ENCODE measurements at places on chromosomes 3 and 15. TPM values are rescaled to one million over a fixed set of nuclear protein-coding genes. Genes with fewer than 3 reads are reported as not detected.

- no peaks in the 10 kb centered on the region for H3K36me3 ChIP-seq
- no peak overlapping the region for H3K27ac ChIP-seq
- no peak for DNase-seq
- no peak overlapping the region for H3K4me3 ChIP-seq
- peaks cover 2% of the 10 kb centered on the region for H3K27me3 ChIP-seq
Measured at GRCh38 chr15:95325763-95326404, 1004.6 kb upstream of the NR2F2 start.

- peaks cover 4% of the 10 kb centered on the region for H3K4me1 ChIP-seq
- peaks cover 9% of the 10 kb centered on the region for H3K27me3 ChIP-seq
- no peak overlapping the region for H3K4me3 ChIP-seq
- no peaks in the 10 kb centered on the region for H3K36me3 ChIP-seq
- no peak for DNase-seq
- no peak overlapping the region for H3K27ac ChIP-seq
Measured at GRCh38 chr3:8762607-8763377, 6.6 kb downstream of the OXTR start.

DNA sequence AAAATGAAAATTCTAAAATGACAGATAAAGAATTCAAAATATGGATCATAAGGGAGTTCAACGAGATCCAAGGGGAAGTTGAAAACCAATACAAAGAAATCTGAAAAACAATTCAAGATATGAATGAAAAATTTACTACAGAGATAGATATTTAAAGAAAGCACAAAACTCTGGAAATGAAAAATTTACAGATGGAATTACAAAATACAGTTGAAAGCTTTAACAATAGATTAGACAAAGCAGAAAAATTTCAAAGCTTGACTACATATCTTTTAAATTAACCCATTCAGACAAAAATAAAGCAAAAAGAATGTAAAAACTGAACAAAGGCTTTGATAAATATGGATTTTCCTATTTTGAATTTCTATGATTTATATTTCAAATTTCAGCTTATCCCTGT is 211.1 kb downstream of the SLC9A9 start:
- H3K4me1 ChIP-seq = no peaks in the 10 kb centered on the region
- no peaks in the 10 kb centered on the region for H3K36me3 ChIP-seq
- H3K27ac ChIP-seq = no peak overlapping the region
- H3K27me3 ChIP-seq = no peaks in the 10 kb centered on the region
- DNase-seq = no peak

- peaks cover 8% of the 10 kb centered on the region for H3K36me3 ChIP-seq
- DNase-seq = peak; percentile 87
- no peaks in the 10 kb centered on the region for H3K4me1 ChIP-seq
- no peaks in the 10 kb centered on the region for H3K27me3 ChIP-seq
- H3K4me3 ChIP-seq = no peak overlapping the region
Measured at GRCh38 chr15:99719096-99719541, 14.1 kb downstream of the LYSMD4 start.

GRCh38 chr15:59410391-59410896 is 27.5 kb upstream of the FAM81A start:
- peaks cover 12% of the 10 kb centered on the region for H3K27me3 ChIP-seq
- no peak overlapping the region for H3K4me3 ChIP-seq
- H3K36me3 ChIP-seq = no peaks in the 10 kb centered on the region
- no peaks in the 10 kb centered on the region for H3K4me1 ChIP-seq

DNA sequence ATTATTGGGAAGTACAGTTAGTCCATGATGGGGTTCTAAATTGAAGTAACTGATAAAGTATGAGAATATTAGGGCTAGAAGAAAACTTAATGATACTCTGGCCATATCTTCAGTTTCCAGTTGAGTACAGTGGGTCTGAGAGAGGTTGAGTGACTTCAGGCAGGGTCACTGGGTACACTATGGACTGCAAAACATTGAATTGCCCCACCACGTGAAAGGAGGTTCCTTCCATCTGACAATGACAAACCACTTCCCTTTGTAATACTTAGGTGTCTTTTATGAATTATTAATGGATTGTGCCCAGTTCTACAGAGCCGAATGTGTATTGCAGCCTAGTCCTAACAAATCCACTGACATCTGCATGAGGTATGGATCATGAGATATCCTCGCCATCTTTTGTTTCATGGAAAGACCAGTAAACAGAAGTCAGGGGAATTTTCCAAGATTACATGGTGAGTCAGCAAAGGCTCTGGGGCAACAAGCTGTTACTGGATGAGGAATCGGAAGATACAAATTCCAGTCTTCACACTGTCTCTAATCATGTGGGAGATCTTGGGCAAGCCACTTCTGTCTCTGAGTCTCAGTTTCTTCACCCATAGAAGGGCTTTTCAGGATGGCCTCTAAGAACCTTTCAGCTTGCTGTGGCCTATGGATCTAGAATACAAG is 66.5 kb upstream of the BCL6 start:
- no peak overlapping the region for H3K4me3 ChIP-seq
- DNase-seq = peak; percentile 92
- H3K36me3 ChIP-seq = no peaks in the 10 kb centered on the region
- H3K27ac ChIP-seq = peak overlapping the region; percentile 35
- H3K27me3 ChIP-seq = peaks cover 9% of the 10 kb centered on the region
- H3K4me1 ChIP-seq = peaks cover 5% of the 10 kb centered on the region

DNA sequence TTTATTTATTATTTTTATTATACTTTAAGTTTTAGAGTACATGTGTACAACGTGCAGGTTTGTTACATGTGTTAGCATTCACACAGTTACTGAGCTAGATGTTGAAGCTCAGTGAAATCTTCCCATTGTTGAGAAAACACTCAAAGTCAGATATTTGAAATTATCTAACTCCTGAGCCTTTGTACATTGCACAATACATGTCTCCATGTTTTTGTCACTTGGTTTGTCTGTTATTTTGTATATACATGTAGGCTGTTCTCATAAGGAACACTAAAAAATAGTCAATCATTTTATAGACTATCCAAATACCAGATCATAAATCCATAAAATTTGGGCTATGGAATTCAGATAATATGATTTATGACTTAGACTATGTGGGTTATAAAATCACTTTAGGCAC is 1126.5 kb downstream of the NSUN3 start:
- no peaks in the 10 kb centered on the region for H3K36me3 ChIP-seq
- H3K27ac ChIP-seq = no peak overlapping the region
- DNase-seq = no peak
- H3K27me3 ChIP-seq = no peaks in the 10 kb centered on the region
- H3K4me1 ChIP-seq = no peaks in the 10 kb centered on the region
- H3K4me3 ChIP-seq = no peak overlapping the region

DNA sequence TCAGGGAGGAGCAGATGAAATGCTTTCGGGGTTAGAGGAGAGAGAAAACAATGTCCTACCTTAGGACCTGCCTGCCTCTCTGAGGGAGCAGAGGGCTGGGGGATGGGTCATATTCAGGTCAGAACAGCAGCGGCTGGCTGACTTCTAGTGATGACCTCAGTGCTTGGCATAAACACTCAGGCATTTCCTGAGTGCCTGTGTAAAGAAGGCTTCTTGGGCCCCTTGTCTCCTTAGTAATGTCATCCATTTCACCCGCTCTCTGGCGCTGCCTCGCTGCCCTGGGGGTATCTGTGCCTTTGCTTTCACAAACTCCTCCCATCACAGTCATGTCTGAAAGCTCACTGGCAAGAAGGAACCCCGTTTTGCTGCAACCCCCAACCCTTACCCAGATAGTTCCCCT is 82.9 kb upstream of the GSK3B start:
- peak; percentile 81 for DNase-seq

- H3K27me3 ChIP-seq = no peaks in the 10 kb centered on the region
- no peaks in the 10 kb centered on the region for H3K4me1 ChIP-seq
- DNase-seq = no peak
- no peak overlapping the region for H3K4me3 ChIP-seq
Measured at GRCh38 chr3:40690749-40691451, 166.1 kb downstream of the ZNF621 start.

GRCh38 chr3:42099020-42099765 is 8.0 kb downstream of the TRAK1 start:
- H3K4me1 ChIP-seq = peaks cover 23% of the 10 kb centered on the region
- no peaks in the 10 kb centered on the region for H3K36me3 ChIP-seq
- no peaks in the 10 kb centered on the region for H3K27me3 ChIP-seq
- no peak overlapping the region for H3K27ac ChIP-seq
- DNase-seq = no peak

GRCh38 chr15:87648278-87648677 is 608.3 kb downstream of the NTRK3 start:
- H3K27me3 ChIP-seq = no peaks in the 10 kb centered on the region
- H3K4me3 ChIP-seq = no peak overlapping the region
- no peaks in the 10 kb centered on the region for H3K4me1 ChIP-seq
- no peak overlapping the region for H3K27ac ChIP-seq

GRCh38 chr15:64943512-64944225 is 32.0 kb downstream of the ANKDD1A start:
- H3K4me3 ChIP-seq = no peak overlapping the region
- H3K27ac ChIP-seq = no peak overlapping the region
- no peaks in the 10 kb centered on the region for H3K27me3 ChIP-seq

GRCh38 chr3:103295974-103296570 is 861.3 kb downstream of the ZPLD1 start:
- H3K36me3 ChIP-seq = no peaks in the 10 kb centered on the region
- no peaks in the 10 kb centered on the region for H3K4me1 ChIP-seq
- H3K27ac ChIP-seq = no peak overlapping the region

DNA sequence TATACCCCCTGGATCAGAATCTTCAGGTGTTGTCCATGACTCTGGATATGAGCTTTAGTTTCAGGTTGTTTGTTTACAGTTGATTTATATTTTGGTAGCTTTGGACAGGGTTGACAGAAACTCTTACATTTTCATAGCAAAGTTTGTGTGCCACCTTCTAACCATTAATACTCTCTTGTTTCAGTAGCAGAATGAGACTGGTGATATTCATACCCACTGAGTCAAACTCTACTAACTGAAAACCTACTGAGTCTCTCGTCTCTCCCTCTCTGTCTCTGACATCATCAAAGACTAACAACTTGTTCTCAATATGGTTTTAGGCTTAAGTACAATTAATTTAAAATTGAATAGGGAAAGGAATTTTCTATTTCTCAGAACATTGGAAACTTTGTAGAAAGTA is 282.3 kb downstream of the CNTN6 start:
- H3K36me3 ChIP-seq = no peaks in the 10 kb centered on the region
- H3K4me3 ChIP-seq = no peak overlapping the region
- no peaks in the 10 kb centered on the region for H3K4me1 ChIP-seq
- DNase-seq = no peak

DNA sequence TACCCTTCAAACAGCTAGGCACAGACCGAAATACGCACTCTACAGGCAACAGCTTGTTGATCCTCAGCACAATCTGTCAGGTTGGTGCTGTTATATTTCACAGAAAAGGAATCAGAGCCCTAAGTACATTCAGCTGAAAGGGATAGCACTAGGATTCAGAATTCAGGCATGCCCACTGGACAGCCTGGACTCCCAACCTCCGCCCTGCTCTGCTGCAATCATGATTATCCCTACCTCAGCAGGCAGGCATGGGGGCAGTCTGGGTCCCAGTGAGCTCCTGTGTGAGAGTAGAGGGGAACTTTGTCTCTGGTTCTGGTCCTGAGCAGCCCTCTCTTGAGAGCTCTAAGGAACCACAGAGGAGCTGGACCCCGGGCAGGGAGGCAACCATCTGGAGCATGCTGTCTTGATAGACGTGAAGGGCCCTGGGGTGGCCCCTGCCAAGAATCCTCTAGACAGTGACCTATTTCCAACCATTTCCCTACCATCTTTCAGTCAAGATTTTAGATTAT is 23.4 kb upstream of the NOX5 start:
- peaks cover 35% of the 10 kb centered on the region for H3K27me3 ChIP-seq
- no peaks in the 10 kb centered on the region for H3K36me3 ChIP-seq
- no peak overlapping the region for H3K4me3 ChIP-seq
- DNase-seq = no peak

GRCh38 chr3:69384326-69384725 is 1.6 kb downstream of the FRMD4B start:
- no peak overlapping the region for H3K27ac ChIP-seq
- no peaks in the 10 kb centered on the region for H3K36me3 ChIP-seq
- H3K4me3 ChIP-seq = no peak overlapping the region
- no peak for DNase-seq
- no peaks in the 10 kb centered on the region for H3K4me1 ChIP-seq
- peaks cover 22% of the 10 kb centered on the region for H3K27me3 ChIP-seq

Gene HERC2
- 21.7 TPM for total RNA-seq

Gene MYL3
- not detected for total RNA-seq

Gene UBA7
- total RNA-seq = 18.6 TPM

Gene STARD9
- total RNA-seq = 3.2 TPM

Gene HIGD1A
- total RNA-seq = 201 TPM

Gene SLC51B
- total RNA-seq = not detected

Gene ANXA2
- 6,979 TPM for total RNA-seq

Gene LRRC31
- total RNA-seq = not detected

Gene BSN
- total RNA-seq = under 0.01 TPM

Gene TMEM212
- not detected for total RNA-seq

Gene ATP13A4
- total RNA-seq = not detected

Gene SCN5A
- 2.0 TPM for total RNA-seq

Gene P3H2
- 74.4 TPM for total RNA-seq

Gene VPS33B
- total RNA-seq = 9.0 TPM

Gene C3orf52
- 12.5 TPM for total RNA-seq

Gene FRMD5
- 5.4 TPM for total RNA-seq
